Liver (tissue), 10 donors: ENCODE measurements at places on chromosomes 5 and 9. TPM values are rescaled to one million over a fixed set of nuclear protein-coding genes. Genes with fewer than 3 reads are reported as not detected.

- DNase-seq: no peak
Observed at GRCh38 chr9:132583584-132584304, 1.3 kb downstream of the BARHL1 start.

- no peak for DNase-seq
Observed at GRCh38 chr9:129160712-129161533, 17.1 kb downstream of the IER5L start.

DNA sequence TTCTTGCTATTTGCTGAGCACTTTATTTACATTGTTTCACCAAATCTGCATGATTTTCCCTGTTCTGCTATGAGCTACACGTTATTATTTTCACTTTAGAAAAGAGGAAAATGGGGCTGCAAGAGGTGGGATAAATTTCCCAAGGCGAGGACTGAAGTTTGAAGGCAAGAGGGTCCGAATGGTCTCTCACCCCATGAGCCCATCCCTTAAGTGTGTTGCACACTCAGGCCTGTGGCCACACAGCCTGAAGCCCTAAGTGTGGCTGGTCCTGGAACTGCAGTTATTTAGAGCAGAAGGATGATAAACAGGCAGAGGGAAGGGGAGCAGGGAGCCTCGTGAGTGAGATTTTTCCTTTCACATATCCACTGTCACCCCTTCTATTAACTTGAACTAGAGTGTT lies 7.8 kb downstream of the PDE8B start:
- no peak for DNase-seq

The NPR2 gene
- 17.1 TPM for total RNA-seq

- DNase-seq: no peak
Observed at GRCh38 chr5:158868546-158868945, 231.2 kb downstream of the EBF1 start.

DNA sequence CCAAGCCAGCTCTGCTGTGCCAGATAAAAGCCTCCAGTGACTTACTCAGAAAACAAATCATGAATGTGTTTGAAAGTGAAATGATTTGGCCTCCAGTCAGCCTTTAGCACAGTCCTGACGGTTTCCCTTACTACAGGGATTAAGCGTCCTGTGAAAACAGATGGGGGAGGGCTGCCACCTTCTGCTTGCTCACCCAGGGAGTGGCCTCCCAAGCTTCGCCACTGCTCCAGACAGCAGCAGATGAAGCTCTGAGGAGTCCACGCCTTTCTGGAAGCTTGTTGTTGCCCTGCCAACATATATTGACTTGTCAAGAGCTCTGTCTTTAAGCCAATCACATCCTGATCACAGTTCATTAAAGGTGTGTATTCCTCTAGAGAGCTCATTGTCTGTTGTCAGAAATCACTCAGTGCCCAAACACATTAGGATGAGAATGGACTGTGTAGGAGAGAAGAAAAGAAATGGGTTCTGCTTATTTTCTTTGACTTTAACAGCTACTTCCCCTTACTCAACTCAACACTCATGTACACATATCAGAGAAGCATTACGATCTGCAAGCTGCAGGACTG lies 4.9 kb upstream of the FYB1 start:
- no peak for DNase-seq

The IRGM gene
- total RNA-seq: 0.08 TPM

DNA sequence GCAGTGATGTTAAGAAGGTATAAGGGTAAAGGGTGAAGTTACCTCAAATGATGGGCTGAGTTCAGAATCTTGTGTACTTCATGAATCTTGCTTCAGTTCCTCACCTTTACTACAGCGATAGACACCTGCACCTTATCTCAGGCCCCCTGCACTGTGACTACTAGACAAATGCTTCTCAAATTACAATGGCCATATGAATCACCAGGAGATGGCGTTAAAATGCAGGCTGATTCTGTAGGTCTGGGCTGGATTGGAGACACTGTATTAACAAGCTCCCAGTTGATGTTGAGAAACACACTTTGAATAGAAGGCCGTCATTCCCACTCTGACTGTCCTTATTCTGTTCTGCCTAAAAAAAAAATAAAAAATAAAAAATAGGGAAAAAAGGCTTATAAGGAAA lies 29.8 kb downstream of the TARS1 start:
- no peak for DNase-seq

The ACTBL2 gene
- not detected for total RNA-seq

The LCN2 gene
- 7.0 TPM for total RNA-seq

The SLC6A3 gene
- not detected for total RNA-seq

DNA sequence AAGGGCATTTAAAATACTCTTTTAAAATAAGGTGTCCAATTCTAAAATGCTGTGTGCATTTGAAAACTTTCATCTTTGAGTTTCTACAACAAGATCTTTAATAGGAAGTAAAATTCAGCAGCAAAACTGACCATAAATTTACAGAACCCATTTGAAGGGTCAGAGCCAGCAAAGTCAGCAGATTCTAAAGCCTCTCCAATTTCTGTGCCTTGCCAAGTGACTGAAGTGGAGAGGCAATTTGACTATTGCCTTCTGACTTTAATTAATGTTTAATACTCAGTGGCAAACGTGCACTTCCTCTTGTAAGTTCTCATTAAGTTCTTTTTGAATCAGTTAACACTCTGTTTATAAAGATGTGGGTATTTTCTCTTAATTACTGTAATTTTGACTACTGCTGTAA lies 155.2 kb downstream of the BAAT start:
- no peak for DNase-seq

The IL33 gene
- 20.0 TPM for total RNA-seq

The CHSY3 gene
- total RNA-seq: 2.3 TPM

The SPATA31D3 gene
- total RNA-seq: not detected

The SAXO1 gene
- under 0.01 TPM for total RNA-seq

DNA sequence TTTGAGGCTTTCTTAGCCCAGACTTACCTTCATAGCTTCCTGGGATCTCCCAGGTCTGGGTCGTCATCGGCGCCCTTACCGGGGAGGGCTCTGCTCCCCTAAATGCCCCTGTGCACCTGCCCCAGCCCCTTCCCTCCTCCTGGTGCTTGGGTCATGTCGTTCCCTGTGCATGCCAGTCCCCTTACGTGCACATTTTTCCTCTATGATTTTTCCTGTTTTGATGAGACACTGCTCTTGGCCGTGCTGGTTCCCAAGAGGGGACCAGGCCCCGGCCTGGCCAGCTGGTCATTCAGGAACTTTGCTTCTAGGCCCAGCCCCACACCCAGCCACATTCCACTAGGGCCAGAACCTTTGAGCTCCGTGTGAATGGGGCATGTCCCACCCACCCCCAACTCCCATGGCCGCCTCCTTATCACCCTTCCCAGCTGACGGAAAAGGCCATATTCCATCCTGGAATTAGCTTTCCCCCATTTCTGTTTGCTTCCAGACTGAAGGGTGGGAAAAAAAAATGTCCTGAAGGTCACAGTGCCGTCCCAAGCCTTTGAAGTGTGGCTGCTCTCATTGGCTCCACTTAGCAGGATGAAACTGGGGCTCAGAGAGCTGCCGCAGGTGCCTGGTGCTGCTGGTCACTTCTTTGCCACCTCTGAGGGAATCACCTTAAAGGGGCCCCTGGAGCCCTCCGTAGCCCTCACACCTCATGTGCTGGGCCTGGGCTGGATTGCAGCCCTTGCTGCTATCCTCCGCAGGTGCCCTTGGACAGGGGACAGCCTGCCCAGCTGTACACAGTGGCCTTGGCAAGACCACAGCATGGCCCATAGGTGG lies 25.1 kb downstream of the ERGIC1 start:
- DNase-seq: no peak

DNA sequence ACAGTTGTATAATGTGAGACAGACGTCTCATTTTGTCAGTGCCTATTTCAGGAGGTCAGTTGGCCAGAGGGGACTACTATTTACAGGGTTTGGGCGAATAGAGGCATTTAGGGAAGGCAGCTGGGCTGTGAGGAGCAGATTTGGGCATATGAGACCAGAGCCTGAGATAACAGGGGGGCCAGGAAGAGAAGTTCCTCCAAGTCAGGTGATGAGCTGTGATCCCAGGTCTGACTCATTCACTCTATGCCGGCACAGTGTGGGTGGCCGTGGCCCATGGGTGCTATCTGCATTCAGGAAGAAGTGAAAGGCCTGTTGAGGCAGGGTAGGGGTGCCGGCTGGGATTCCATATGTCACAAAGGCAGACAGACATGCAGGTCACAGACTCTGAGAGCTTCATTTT lies 142.8 kb downstream of the PDZD2 start:
- DNase-seq: no peak

GRCh38 chr9:118269623-118270022 lies 565.4 kb downstream of the TLR4 start:
- no peak for DNase-seq

The SPATA31A3 gene
- total RNA-seq: not detected

DNA sequence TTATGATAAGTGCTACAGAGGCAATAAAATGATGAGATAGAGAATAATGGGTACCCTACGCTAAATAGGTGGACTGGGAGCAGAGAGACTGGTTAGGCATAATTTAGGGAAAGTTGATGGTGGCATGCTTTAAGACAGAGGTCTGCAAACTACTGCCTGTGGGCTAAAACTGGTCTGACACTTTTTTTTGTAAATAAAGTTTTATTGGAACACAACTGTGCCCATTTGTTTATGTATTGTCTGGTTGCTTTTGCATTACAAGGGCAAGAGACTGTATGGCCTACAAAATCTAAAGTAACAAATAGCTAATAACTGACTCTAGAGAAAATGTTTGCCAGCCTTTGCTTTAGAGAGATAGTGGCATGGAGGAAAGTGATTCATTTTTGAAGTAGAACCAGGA lies 2.5 kb downstream of the ERCC6L2 start:
- no peak for DNase-seq

DNA sequence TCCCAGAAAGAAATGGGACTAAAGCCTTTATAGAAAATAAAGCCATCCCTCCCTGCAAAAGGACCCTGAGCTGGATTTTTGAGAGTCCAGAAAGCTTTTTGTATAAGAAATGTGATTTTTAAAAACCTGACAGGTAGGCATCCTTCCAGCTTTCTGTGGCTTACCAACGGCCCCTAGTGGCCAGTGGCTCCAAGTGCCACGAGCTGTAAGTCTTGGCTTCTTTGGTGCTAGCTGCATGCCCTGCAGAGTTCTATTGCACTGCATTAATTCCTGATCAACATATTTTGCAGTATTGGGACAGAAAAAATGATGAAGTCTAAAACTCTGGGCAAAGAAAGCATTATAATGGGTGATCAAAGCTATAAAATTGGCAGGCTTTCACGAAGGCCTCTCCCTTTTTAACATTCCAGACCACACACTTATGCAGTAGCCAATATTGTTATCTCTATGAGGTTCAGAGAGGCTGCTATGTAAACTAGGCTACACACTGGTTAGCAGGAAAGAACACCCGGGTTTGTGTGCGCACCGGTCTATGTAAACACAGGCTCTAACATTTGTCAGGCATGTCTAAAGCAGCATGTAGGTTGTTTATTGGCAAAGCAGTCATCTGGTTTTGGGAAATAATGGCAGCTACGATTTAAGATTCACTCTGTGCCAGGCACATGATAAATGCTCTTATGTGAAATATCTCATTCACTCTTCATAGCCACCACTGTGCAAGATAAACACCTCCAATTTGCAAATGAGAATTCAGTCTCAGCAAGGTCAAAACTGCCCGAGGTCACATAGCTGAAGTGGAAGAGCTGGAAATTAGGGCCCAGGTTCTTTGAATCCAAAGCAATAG lies 55.2 kb downstream of the NMUR2 start:
- DNase-seq: no peak

GRCh38 chr9:104805441-104805840 lies 41.5 kb downstream of the NIPSNAP3B start:
- no peak for DNase-seq

GRCh38 chr5:175795959-175796358 lies 75.4 kb upstream of the CPLX2 start:
- no peak for DNase-seq

The LRRTM2 gene
- total RNA-seq: 0.08 TPM

The CD180 gene
- total RNA-seq: 0.75 TPM

- no peak for DNase-seq
Observed at GRCh38 chr9:125433461-125434011, 171.9 kb downstream of the GAPVD1 start.

GRCh38 chr9:23041466-23041865 lies 594.8 kb downstream of the DMRTA1 start:
- no peak for DNase-seq

- DNase-seq: no peak
Observed at GRCh38 chr5:167752936-167753335, 538.5 kb upstream of the WWC1 start.

The CMYA5 gene
- 2.9 TPM for total RNA-seq

DNA sequence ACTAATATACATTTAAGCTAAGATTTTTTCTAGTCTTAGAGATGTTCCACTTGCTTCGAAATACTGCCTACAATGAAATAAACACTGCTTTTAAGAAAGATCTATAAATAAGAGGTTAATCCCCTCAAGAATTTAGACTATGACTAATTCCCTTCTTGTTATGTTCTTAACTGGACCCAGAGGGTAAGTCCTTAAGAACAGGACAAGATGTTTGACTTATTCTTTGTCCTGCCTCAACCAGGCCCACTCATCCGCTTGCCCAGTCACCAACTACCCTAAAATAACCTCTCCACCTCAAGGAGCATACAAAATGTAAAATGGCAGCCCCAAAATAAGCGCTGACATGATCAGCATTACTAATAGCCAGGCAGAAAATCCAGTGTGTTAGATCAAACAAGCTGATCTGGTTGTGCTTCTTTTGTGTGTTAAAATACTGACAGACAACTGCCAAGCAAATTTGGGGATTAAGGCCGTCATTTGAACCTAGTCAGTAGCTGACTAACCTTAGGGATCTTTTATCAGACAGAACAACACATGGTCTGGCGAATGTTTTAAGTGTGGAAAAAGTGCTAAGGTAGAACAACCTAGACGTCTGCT lies 93.7 kb upstream of the SMC5 start:
- no peak for DNase-seq

The DCTN3 gene
- 24.9 TPM for total RNA-seq

- DNase-seq: no peak
Observed at GRCh38 chr5:77957-78804, 13.8 kb upstream of the PLEKHG4B start.

GRCh38 chr9:82447343-82447742 lies 458.8 kb downstream of the SPATA31D1 start:
- DNase-seq: no peak

GRCh38 chr5:110625376-110625999 lies 101.0 kb downstream of the TMEM232 start:
- no peak for DNase-seq

GRCh38 chr5:174317256-174317894 lies 271.9 kb downstream of the NSG2 start:
- no peak for DNase-seq

DNA sequence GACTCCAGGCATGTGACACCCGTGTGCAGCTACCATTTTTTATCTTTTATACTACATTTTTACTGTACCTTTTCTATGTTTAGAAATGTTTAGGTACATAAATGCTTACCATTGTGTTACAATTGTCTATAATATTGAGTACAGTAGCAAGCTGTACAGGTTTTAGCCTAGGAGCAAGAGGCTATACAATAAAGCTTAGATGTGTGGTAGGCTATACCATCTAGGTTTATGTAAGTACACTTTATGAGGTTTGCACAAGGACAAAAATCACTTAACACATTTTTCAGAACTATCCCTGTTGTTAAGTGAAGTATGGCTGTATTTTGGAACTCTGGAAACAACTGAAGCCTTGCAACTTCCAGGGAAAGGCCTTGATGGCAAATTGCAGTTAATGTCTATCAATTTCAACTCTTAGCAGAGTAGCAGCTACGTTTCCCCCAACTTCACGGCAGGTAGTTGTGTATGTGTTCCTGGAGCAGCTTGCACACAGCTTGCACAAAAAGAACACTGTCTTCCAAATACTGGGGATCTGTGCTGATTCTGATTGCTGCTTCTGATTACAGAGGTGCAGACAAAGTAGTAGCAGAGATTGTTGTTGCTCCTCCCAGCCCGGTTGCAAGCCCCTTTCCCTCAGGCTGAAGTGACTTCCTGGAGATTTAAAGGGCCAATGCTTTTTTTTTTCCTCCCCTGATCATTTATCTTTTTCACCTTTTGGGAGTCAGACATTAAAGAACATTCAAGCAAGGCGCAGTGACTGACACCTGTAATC lies 30.0 kb downstream of the SIL1 start:
- no peak for DNase-seq
